ENCODE measurements at places on chromosomes 6 and 20.

- no peak for DNase-seq
Measured at GRCh38 chr20:47205577-47206123, 150.8 kb downstream of the ZMYND8 start.

GRCh38 chr6:73694711-73695411 is 1.1 kb upstream of the CD109 start:
- no peak for DNase-seq

DNA sequence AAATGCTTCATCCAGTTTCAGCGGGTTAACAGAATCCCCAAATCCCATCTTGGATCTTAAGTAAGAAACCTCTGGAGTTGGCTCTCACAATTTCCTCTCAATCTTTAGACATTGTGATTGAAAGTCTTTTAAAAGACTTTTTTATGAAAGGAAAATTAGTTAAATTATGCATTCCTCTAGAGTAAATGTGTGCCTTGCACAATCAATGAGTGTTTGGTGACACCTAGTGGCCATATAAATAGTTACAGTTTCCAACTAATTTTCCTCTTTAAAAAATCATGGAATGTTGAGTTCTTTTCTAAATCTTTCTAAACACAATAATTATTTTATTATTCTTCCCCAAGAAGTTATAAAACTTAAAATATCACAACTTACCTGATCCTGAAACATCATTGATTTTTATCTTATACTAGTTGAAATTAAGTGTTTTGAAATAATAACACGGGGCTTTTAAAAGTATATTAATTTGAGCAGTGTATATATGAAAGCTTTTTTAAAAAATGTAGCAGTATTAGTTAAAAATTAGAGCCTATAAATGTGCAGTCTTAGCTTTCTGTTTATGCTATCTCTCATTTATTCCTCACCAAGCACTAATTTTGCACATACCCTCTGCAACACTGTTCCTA is 66.4 kb downstream of the PKHD1 start:
- DNase-seq, result no peak

DNA sequence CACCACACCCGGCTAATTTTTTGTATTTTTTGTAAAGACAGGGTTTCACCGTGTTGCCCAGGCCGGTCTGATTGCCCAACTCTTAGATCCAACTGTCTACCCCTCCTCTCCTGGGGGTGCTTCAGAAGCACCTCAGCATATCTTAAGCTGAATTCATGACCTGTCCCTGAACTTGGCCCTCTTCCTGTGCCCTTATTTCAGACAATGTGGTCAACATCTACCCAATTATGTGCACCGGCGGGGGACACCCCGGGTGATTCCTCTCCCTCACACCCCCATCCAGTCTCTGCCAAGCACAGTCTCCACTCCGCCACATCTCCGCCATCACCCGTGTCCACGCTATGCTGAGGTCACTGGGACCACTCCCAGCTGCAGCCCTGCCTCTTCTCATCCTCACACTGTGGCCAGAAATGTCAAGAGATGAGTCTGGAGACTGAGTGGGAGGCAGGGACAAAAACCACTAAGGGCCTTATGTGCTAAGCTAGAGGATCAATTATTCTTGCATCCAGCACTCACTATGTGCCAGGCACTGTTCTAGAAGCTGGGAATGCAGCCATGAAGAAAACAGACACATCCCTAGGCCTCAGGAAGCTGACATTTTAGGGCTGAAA is 111.9 kb downstream of the ARMC2 start:
- DNase-seq, result no peak

DNA sequence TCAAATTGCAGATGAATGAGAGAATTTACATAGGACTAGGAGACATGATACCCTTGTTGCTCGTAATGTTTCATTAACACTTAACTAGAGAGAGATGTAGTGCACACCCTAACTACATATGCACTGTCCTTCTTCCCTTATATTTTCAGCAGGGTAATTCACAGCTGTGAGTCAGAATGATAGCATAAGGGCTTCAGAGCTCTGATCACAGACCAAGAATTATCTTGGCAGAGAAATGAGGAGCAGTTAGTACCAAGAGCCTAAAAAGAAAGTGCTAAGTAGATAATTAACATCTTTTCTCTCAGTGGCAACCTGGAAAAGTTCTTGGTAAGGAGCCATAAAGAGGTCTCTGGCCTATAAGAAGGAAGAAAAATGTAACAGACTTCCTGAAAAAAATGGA is 35.8 kb downstream of the GRIK2 start:
- DNase-seq, result no peak

GRCh38 chr20:42276718-42277602 is 658.8 kb upstream of the CHD6 start:
- DNase-seq, result no peak

DNA sequence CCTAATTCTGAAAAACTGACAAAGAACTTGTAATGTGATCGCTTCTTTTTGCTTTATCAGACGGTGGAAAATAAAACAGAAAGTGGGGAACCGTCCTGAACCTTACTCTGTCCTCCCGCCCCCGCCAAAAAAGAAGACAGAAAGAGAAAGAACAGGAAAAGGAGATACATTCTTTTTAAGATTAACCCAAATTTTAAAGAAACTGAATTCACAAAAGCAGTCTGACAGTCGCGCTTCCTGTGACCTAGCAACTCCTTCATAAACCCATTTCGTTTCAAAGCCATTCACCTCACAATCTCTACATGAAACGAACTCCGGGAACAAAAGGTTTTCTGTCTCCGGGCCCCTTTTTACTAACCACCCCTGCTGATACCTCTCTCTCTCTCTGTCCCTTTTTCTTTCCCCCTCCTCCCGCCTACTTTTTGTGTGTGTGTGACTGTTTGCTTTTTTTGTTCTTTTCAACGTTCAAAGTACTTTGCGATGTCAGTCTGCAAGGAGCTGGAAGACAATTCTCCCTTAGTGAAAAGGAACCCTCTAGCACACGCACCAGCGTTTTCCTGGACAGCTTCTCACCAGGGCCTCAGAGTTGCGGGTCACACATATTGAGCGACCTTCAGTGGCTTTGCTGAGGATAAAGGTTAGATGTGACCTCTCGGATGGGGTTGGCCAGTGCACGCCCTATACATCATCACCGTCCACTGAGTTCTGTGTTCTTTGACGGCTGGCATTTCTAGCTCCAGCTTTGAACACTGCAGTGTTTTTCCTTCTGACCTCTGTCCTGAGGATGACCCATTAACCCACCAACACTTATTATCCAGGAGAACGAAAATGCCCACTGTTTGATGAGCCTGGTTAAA is 530 bp upstream of the NEDD9 start:
- DNase-seq, result no peak

DNA sequence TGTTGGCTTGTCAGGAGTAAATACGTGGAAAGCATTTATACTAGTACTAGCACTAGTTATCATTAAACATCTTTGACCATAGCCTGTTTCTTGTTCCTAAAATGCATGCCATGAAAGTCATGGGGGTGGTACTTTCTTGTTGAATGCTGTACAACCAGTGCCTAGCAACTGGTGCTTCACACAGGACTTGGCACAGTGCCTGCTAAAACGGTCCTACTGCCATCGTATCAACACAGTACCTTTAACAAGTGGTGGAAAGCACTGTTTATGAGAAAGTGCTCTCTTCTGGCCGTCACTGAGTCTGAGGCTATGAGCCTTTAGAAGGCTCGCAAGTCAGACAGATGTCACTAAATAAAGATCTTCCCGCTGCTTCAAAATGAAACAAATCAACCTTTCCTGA is 21.6 kb downstream of the ZNFX1 start:
- DNase-seq, result no peak

GRCh38 chr6:4078691-4079471 is at the start of gene FAM217A:
Gene FAM217A (minus strand): TSS chr6:4079137. CDS start chr6:4077414, 1,723 bp downstream.
- DNase-seq, result no peak

DNA sequence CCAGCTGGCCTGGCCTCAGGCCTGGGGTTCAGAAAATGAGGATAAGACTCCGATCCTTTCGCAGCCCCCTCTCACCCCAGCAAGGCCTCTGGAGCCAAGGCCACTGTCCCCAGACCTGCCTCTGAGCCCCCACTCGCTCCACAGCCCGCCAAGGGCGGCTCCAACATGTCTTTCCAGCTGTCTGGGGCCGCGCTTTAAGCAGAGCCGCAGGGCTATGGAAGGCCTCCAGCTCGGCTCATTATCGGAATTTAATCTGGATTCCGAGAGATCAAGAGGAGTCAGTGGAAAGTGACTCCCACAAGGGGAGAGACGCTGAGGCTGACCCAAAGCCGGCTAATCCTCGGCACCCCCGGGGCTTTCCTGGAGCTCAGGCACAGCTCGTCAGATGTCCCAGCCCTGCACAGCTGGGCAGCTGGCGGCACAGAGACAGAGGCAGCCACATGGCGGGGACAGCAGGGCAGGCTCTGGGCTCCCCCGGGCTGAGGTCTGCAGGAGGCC is 41.8 kb downstream of the BMP7 start:
- DNase-seq, result no peak

DNA sequence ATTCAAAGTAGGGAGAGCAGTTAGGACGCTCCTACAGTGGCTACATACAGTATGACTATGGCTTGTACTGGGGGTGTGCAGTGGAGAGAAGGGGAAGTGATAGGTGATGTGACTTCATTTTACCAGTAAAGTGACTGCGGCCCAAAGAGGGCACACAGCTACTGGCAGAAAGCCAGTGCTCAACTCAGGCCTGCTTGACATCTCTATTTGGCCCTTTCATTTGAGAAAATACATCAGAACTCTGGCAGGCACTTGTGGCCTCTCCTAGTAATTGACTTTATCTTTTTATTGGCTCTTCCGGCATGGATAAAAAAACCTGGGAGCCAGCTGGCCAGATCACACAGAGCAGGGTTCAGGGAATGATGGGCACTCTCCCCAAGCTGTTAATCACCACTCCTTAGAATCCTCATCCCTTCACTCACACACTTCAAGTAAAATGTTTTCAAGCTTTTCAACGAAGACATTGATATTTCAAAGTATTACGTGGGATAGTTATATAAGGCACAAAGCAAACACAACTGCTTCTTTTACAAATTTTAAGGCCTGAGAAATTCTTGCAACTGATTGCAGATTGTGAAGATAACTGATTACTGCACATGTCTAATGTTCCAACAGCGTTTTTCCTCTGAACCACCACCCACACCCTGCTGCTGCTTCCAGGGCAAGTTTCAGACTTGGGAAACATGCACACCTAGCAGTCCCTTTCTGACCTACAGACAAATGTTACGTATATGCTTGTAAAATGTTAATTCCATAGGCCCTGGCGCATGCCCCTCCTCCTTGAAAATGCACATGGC is 73.5 kb downstream of the TNFRSF21 start:
- DNase-seq, result no peak

DNA sequence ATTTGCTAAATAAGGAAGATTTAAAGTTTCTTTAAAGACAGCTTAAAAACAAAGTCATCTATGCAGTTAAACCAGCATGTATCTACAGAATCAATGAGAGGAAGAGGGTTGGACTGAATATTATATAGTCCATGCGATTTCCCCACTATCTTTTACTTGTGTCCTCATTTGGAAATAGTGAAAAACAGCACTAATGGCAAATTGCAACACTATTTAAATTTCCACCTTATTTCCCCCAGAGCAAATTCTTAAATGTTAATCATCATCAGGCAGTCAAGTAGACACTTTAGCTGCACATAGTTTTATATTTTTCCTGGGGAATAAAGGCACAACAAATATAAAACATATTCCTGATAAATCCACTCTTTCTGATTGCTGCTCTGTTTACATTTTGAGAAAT is 114.6 kb downstream of the LCA5 start:
- DNase-seq, result no peak

DNA sequence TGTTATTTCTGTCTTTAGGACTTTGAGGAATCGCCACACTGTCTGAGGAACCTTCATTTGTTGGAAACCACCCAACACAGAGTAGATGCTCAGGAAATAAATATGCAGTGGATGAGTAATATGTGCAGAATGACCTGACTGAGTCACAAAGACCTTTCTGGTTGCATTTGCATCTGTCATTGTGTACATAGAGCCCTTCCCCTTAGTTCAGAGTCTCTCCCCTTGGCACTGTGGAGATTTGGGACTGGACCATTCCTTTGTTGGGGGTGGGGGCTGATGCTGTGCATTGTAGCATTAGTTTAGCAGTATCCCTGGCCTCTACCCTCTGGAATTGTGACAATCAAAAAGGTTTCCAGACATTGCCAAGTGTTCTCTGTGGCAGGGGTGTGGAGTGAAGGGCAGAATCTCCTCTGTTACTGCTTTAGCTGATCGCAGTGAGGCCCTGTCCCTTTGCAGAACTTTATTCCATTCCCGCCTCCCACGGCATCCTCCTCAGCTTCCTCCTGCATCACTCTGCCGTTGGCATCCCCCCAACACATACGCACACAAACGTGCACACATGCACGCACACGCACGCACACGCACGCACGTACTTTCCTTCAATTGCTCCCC is 64.5 kb downstream of the EYA2 start:
- no peak for DNase-seq

GRCh38 chr6:91081452-91082067 is 494.7 kb upstream of the MAP3K7 start:
- no peak for DNase-seq

GRCh38 chr6:159305804-159306537 is 136.8 kb downstream of the FNDC1 start:
- DNase-seq, result no peak

DNA sequence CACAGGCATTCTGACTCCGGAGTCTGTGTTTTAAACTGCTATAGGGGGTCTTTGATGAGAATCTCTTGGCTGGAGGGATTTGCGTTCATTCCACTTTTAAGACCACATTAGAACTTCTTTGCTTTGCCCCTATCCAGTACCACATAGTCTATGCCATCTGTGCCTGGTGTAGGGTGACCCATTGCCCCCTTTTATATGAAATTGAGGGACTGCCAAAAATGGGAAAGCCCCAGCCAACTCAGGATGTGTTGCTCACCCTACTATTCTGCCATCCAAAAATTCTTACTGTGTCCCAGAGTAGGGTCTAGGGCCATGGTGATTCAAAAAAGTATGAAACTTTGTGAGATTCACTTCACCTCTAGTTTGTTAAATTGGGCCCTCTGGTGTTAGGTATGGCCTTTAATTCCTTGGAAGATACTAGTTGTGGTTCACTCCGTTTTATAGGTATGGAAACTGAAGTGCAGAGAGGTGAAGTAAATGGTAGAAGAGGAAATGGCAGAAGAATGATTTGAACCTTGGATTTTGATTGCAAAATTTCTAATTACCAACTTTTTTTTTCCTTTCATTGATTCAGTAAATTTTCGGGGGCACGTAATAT is 1.4 kb downstream of the PFDN4 start:
- no peak for DNase-seq

DNA sequence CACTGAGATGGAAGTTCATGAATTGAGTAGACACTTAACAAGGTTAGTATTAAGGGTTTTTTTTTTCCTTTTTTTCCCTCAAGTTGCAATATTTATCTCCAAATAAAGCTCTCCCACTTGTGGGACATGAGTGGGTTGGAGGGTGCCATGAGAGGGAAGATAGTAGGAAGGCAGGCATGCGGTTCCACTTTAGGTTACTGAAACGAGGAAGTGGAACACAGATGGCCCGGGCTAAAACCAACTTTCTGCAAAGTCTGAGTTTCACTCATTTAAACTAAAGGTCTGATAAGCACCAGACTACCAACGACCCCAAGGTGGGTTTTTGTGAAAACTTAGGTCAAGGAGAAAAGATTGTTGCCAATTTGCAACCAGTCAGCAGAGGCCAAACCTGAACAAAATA is 42.2 kb downstream of the TBC1D7 start:
- no peak for DNase-seq

- DNase-seq, result no peak
Measured at GRCh38 chr20:41014561-41015088, 14.0 kb upstream of the TOP1 start.
